ENCODE measurements at places on chromosomes 2 and 18. TPM values are rescaled to one million over a fixed set of nuclear protein-coding genes. Genes with fewer than 3 reads are reported as not detected.

Gene KIAA2012
- total RNA-seq: not detected

Gene SLC30A3
- total RNA-seq: 3.3 TPM

Gene CSRNP3
- not detected for total RNA-seq

Gene ATG4B
- total RNA-seq: 61.0 TPM

Gene ITGAV
- 116 TPM for total RNA-seq

Gene LOXL3
- total RNA-seq: 0.35 TPM

Gene GPR45
- not detected for total RNA-seq

Gene NDC80
- total RNA-seq: 12.8 TPM

Gene POMC
- total RNA-seq: not detected

Data from A549 treated with dexamethasone at 1 μM for 4 hours (cell line).